ENCODE measurements at places on chromosomes 3 and 15. TPM values are rescaled to one million over a fixed set of nuclear protein-coding genes. Genes with fewer than 3 reads are reported as not detected.

DNA sequence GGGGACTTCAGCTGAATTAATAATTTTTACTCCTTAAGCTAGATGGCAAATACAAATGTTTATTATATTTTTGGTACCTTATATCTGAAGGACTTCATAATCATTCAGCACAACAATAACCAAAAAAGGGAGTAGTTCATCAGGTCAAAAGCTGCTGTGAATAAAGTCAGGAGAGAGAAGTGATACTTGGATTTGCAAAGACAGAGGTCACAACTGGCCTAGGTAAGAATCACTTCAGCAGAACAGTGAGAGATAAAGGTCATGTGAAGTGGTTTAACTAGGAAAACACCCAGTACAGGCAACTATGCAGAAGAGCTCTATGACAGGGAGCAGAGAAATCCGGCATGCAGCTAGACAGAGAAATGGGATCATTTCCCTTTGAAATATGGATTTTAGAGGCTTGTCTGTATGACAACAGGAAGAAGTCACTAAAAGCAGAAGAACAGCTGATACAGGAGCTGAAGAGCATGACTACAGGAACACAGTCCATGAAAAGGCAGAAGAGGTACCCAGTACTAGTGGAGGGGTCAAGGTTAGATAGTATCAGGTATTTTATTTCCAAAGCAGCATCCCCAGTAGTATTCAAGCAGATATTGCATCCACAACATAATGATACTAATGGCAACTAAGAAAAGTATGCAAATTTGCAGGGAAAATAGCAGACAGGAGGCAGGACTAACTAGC lies 25.7 kb downstream of the ZMAT3 start:
- H3K4me3 ChIP-seq: no peak overlapping the region
- H3K27ac ChIP-seq: no peak overlapping the region
- DNase-seq: no peak
- no peaks in the 10 kb centered on the region for H3K36me3 ChIP-seq

GRCh38 chr15:46525984-46526725 lies 891.3 kb downstream of the SQOR start:
- H3K36me3 ChIP-seq: no peaks in the 10 kb centered on the region
- DNase-seq: no peak
- H3K4me3 ChIP-seq: no peak overlapping the region
- H3K4me1 ChIP-seq: no peaks in the 10 kb centered on the region
- no peaks in the 10 kb centered on the region for H3K27me3 ChIP-seq

DNA sequence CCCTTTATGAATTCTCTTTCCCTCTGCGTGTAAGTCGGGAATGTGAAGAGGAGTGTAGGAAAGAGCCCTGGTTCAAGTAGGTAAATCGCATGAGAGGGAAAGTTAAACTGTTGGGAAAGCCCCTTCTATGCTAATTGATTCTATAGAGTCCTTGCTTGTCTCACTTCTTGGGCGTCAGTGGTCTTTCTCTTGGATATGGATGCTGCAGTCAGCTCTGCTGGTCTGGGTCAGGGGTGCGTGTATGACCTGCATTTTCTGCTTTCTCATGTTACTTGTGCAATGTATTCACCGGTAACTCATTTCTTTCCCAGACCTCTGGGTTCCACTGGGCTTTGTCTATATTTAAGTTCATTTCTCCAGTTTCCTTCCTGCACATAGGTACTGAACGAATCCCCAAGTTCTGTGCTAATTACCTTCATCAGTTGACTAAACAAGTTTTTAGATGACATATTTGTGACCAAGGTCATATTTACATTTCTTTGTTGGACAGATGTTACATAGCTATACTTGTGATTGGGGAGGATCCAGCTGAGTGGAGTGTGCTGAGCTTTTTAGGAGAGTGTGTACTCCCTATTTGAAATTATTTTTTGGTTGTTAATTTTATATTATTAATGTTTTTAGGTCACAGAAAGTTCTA lies 1.4 kb downstream of the SETD5 start:
- no peaks in the 10 kb centered on the region for H3K27me3 ChIP-seq
- peak overlapping the region; percentile 70 for H3K4me3 ChIP-seq
- peaks cover 13% of the 10 kb centered on the region for H3K36me3 ChIP-seq
- peak overlapping the region; percentile 97 for H3K27ac ChIP-seq
- no peak for DNase-seq
- H3K4me1 ChIP-seq: peaks cover 59% of the 10 kb centered on the region

DNA sequence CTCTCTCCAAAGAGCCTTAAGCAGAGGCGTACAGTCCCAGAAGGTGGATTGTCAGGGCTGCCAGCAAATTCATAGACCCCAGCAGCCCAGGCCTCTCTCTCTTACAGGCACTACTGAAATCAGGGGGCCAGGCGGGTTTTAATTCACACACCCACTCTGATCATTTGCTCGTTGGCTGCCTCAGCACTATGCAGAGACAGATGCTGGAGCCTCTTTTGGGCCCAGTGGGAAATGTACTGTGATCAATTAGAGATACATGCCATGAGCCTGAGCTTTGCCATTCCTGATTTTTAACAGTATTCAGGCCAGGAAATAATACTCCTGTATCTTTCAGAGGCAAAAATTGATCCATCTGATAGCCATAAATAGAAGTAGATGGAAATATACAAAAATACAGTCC lies 53.0 kb downstream of the CMTM6 start:
- H3K4me3 ChIP-seq: no peak overlapping the region
- no peaks in the 10 kb centered on the region for H3K36me3 ChIP-seq
- no peak for DNase-seq
- H3K4me1 ChIP-seq: no peaks in the 10 kb centered on the region
- H3K27ac ChIP-seq: no peak overlapping the region
- peaks cover 14% of the 10 kb centered on the region for H3K27me3 ChIP-seq

DNA sequence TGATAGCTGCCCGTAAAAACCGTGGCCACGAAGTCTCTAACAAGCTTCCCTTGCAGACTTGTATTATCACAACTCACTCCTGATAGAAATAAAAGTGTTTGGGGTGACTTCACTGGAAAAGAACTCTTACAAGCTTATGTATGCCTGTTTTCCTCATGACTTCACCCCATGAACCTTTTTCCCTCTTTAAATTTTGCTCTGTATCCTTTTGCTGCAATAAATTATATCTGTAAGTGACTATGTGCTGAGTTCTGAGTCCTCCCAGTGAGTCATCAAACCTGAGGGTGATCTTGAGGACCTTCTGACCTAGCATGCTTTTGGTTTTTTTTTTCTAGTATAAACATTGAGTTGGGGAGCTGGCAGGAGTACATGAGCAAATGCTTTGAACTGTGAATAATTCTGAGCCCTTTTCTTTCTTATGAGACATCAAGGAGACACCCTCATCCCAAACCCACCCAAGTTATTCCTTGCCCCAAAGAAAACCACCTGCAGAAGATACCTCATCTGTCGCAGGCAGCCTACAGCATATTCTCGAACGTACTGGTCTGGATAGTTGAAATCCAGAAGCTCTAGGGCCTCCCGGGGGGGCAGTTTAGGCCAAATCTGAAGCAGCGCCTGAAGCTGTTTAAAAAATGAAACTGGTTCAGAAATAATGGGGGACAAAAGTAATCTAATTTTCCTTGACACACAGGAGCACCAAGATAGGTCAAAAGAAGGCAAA lies 85.9 kb downstream of the FAIM start:
- peaks cover 3% of the 10 kb centered on the region for H3K36me3 ChIP-seq
- DNase-seq: no peak
- no peaks in the 10 kb centered on the region for H3K4me1 ChIP-seq
- no peak overlapping the region for H3K4me3 ChIP-seq
- no peak overlapping the region for H3K27ac ChIP-seq

- peak overlapping the region; percentile 98 for H3K27ac ChIP-seq
- peaks cover 25% of the 10 kb centered on the region for H3K36me3 ChIP-seq
- no peaks in the 10 kb centered on the region for H3K27me3 ChIP-seq
- peak overlapping the region; percentile 64 for H3K4me3 ChIP-seq
These were observed 1.9 kb downstream of the CNBP start for GRCh38 chr3:129181819-129182218.

GRCh38 chr3:157491136-157491535 lies 12.1 kb downstream of the VEPH1 start:
- H3K4me1 ChIP-seq: no peaks in the 10 kb centered on the region
- H3K4me3 ChIP-seq: no peak overlapping the region
- no peak for DNase-seq
- no peaks in the 10 kb centered on the region for H3K36me3 ChIP-seq

DNA sequence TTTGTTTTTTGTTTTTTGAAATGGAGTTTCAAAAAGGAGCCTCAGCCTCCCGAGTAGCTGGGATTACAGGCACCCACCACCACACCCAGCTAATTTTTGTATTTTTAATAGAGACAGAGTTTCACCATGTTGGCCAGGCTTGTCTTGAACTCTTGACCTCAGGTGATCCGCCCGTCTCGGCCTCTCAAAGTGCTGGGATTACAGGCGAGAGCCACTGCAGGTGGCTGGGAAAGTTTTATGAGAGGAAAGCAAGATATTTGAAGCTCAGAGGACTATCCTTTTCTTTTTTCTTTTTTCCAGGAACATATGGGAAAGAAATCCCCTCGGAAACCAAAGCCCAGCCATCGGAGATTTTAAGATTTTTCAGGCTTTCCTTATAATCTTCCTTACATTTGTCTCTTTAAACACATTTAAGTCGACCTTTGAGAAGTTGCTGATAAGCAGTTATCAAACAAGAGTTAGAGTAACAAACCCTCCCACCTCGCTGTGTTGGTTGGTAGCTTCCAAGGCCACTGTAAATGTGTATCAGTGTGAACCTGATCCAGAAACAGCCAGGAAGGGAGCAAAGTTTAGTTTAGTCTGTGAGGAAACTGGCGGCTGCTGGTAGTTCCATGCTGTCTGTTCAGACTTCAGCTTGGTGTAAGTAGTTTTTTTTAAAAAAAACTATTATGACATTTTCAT lies 34.5 kb upstream of the MAP3K13 start:
- no peak overlapping the region for H3K4me3 ChIP-seq
- H3K4me1 ChIP-seq: peaks cover 11% of the 10 kb centered on the region
- H3K36me3 ChIP-seq: no peaks in the 10 kb centered on the region
- no peaks in the 10 kb centered on the region for H3K27me3 ChIP-seq
- no peak for DNase-seq

- no peaks in the 10 kb centered on the region for H3K27me3 ChIP-seq
- peak overlapping the region; percentile 18 for H3K27ac ChIP-seq
- peaks cover 31% of the 10 kb centered on the region for H3K4me1 ChIP-seq
- peak; percentile 90 for DNase-seq
- no peaks in the 10 kb centered on the region for H3K36me3 ChIP-seq
- no peak overlapping the region for H3K4me3 ChIP-seq
These were observed 445.2 kb downstream of the SQOR start for GRCh38 chr15:46080016-46080415.

DNA sequence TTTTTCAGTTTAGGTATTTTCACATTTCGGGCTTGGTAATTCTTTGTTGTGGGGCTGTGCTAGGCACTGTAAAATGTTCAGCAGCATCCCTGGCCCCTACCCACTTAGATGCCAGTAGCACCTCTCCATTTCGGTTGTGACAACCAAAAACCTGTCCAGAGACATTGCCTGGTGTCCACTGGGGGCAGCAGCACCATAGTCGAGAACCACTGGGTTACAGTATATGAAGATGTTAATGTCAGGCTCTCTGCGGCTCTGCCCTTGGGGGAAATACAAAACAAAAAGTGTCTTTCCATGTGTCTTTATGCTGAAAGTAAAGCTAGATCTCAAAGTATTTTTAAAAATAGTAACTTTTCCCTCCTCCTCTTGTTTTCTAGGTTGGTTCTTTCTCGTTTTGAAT lies 177.2 kb downstream of the ITPR1 start:
- peak; percentile 12 for DNase-seq
- H3K4me1 ChIP-seq: no peaks in the 10 kb centered on the region
- no peaks in the 10 kb centered on the region for H3K27me3 ChIP-seq
- H3K27ac ChIP-seq: no peak overlapping the region
- H3K4me3 ChIP-seq: no peak overlapping the region

GRCh38 chr15:50777042-50777441 lies 11.5 kb upstream of the SPPL2A start:
- no peaks in the 10 kb centered on the region for H3K27me3 ChIP-seq
- H3K4me1 ChIP-seq: no peaks in the 10 kb centered on the region
- no peak overlapping the region for H3K4me3 ChIP-seq

DNA sequence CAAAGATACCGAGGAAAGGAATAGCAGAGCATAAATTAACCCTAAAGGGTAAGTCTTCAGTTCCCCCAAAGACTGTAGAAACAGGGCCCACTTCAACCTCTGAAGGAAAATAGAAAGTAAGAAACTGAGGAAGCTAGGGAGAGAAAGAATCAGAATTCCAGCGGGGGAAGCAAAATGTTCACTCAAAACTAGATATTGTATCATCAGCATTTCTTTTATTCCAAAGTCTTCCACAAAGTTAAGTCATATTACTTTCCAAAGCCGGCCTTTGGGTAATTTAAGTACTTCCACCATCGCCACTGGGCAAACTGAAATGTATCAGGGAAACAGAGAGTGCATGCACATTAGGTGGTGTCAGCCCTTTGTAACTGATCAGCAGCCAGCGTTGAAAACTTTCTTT lies 88.3 kb downstream of the RSL24D1 start:
- H3K4me3 ChIP-seq: no peak overlapping the region
- no peaks in the 10 kb centered on the region for H3K36me3 ChIP-seq
- H3K4me1 ChIP-seq: no peaks in the 10 kb centered on the region
- no peak for DNase-seq

- H3K4me1 ChIP-seq: no peaks in the 10 kb centered on the region
- no peak overlapping the region for H3K27ac ChIP-seq
- no peak overlapping the region for H3K4me3 ChIP-seq
- peaks cover 7% of the 10 kb centered on the region for H3K27me3 ChIP-seq
- H3K36me3 ChIP-seq: no peaks in the 10 kb centered on the region
These were observed 27.6 kb upstream of the NPHP3 start for GRCh38 chr3:132749786-132750185.

GRCh38 chr15:93057618-93058017 lies 31.4 kb downstream of the RGMA start:
- no peaks in the 10 kb centered on the region for H3K36me3 ChIP-seq
- peaks cover 19% of the 10 kb centered on the region for H3K4me1 ChIP-seq
- DNase-seq: no peak
- no peaks in the 10 kb centered on the region for H3K27me3 ChIP-seq
- H3K27ac ChIP-seq: no peak overlapping the region

DNA sequence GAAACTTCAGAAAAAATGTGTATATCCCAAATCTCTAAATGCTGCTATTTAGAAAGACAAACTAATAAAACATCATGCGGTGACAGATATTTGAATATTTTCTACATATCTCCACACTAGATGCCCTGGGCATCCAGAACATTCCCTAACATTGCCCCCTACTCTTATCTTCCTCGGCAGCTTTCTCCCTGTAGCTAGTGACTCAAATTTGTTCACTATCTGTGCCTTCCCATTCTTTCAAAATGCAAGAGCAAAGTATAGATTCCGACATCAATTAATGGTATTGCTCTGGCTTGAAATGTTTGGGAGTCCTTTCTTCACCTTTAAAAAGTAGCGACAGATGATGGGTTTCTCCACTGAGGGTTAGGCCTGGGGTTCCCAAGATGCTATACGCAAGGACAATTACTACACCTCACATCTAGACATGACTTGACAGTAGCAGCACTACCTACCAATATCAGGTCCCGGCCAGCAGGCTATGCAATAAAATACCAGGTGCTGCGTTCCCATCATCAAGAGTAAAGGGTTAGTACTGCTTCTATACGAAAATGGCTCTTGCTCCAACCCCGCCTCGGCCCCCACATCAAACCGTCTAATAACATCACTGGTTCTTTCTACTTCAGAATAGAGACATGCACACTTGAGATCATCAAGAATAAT lies 631 bp downstream of the UBR1 start:
- DNase-seq: no peak
- H3K27me3 ChIP-seq: no peaks in the 10 kb centered on the region
- H3K36me3 ChIP-seq: peaks cover 5% of the 10 kb centered on the region

COMMD2 gene
- total RNA-seq: 51.9 TPM

EXD1 gene
- not detected for total RNA-seq

AADAC gene
- total RNA-seq: not detected

All from A673 (cell line).